Left renal cortex interstitium (tissue), 4 donors: ENCODE measurements at places on chromosomes 2 and 18.

GRCh38 chr18:57422313-57422872, 12.8 kb upstream of the ONECUT2 start:
- DNase-seq, result no peak

- DNase-seq, result no peak
These were observed 552.7 kb upstream of the HNMT start for GRCh38 chr2:137411585-137411984.

DNA sequence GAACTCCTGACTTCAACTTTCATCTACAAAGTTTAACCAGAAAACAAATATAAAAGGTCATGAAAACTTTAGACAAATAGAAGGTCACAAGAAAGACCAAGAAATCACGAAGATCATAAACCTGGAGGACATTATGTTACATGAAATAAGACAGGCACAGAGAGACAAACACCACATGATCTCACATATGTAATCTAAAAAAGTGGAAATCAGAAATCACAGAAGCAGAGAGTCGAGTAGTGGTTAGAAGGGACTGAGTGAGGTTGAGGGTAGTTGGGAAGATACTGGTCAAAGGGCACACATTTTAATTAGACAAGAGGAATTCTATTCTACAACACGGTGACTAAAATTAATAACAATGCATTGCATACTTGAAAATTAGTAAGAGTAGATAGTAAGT, 1.4 kb downstream of the GCFC2 start:
- DNase-seq, result no peak

GRCh38 chr2:210177769-210178168, 6.6 kb upstream of the KANSL1L start:
- DNase-seq, result no peak

DNA sequence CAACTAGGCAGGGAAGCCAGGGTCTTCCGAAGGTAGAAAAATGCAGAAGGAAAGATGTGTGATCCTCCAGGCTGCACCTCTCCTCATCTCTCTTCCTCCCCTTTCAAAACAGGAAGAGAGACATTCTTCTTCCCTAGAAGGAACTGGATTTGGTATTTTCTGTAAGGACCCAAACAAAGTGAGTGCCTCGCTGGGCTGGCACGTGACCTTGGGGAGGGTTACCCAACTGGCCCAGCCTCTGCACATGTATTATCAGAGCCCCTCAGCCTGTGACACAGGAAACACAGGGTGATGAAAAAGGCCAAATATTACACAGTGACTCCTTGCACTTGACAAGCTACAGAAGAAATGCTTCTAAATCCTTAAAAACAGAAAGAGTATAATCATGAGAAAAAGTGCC, 2.3 kb downstream of the HJURP start:
- no peak for DNase-seq

- DNase-seq, result no peak
These were observed 141.2 kb downstream of the PID1 start for GRCh38 chr2:229129738-229130371.

GRCh38 chr2:74436848-74437695, 4.7 kb downstream of the RTKN start:
- no peak for DNase-seq

GRCh38 chr2:235640926-235641723, 147.3 kb downstream of the AGAP1 start:
- DNase-seq, result no peak

DNA sequence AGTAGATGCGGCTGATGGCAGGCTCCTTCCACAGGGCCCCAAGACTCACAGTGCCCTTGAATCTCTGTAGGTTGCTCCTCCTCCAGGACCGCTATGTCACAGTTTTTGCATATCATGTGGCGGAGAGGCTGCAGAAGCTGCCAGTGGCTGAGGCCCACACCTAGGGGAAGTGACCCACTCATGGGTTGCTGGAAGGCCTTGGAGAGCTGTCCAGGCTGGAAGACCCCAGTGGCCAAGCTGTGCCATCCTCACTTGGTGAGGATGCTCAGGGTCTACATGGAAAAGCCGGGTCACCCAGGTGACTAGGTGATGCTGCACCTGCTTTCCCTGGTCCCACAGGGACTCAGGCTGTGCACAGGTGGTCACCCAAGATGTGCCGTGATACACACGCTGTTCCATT, 90.6 kb downstream of the SEPTIN10 start:
- DNase-seq, result no peak

GRCh38 chr2:64766841-64767669, 113.3 kb upstream of the SERTAD2 start:
- no peak for DNase-seq
